ENCODE measurements at places on chromosomes 16 and 17. TPM values are rescaled to one million over a fixed set of nuclear protein-coding genes. Genes with fewer than 3 reads are reported as not detected.
A peak's percentile ranks its signal among the peaks of the same experiment; 100 is the strongest.

DNA sequence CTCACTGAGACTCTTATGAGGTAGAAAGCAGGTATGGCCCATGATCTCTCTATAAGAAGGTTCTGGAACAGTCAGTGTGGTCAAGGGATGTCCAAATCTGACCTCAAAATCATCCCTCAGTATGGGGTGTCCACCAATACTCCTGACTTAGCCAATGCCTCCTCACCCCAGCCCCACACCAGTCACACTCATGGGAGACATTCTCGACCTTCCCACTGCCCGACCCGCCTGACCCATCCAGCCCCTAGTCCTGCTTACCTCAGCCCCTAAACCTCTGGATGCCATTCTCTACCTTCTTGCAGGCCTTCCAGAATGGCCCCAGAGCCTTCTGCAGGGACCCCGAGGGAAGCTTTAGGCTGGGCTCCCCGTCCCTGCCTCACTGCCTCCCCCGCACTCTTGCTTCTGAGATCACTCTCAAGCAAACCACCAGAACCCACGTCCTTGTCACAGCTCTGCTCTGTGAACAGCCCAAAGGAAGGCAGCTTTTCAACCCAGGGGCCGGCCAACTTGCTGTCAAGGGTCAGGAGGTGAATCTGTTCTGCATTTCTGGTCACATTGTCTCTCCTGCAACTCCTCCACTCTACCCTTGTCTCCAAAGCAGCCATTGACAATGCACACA, 44.9 kb upstream of the RBFOX3 start:
- no peak for DNase-seq

DNA sequence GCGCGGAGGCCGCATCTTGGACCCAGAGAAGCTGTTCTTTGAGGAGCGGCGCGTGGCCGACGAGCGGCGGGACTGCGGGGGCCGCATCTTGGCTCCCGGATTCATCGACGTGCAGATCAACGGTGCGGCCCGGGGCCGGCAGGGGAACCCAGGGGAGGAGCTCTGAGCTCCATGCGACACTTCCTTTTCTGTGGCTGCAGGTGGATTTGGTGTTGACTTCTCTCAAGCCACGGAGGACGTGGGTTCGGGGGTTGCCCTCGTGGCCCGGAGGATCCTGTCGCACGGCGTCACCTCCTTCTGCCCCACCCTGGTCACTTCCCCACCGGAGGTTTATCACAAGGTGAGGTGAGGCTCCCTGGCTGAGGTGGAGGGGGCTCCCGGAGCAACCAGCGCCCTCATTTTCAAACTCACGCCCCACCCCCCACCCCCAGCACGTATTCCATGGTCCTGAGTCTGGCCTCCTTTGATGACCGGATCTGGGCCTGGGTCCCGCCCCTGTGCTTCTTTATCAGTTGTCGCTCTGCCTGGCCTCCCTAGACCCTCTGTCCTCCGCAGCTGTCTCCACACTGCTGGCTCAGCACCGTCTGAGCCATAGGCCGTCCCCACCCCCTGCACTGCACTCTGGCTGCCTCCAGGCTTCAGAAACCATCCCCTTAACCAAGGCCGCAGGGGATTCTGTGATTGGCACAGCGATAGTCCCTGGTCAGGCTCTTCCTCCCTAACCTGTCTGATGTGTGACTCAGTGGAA, 787 bp downstream of the AMDHD2 start:
- DNase-seq = no peak

- no peak for DNase-seq
These were observed 6.3 kb upstream of the GPS2 start for GRCh38 chr17:7321466-7321865.

- DNase-seq = no peak
These were observed 384.1 kb upstream of the CCL2 start for GRCh38 chr17:33870936-33871335.

GRCh38 chr16:2026461-2027023, at the start of gene NHERF2:
TSS of gene NHERF2 (plus strand) at chr16:2026902. CDS start at chr16:2027006, 104 bp downstream.
- DNase-seq = no peak

DNA sequence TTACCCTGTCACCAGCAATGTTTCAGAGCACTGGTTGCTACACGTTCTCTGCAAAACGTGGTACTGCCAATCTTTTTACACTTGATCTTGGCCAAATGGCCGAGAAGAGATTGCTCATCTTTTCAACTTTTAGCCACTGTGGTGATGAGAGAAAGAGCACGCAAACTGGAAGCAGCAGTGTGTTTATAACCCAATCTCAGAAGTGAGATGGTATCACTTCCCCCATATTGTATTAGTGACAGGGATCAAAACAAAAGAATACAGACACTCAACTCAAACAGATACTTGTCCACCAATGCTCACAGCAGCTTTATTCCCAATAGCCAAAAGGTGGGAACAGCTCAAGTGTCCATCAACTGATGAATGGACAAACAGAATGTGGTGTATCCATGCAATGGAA, 72.1 kb upstream of the FA2H start:
- no peak for DNase-seq

DNA sequence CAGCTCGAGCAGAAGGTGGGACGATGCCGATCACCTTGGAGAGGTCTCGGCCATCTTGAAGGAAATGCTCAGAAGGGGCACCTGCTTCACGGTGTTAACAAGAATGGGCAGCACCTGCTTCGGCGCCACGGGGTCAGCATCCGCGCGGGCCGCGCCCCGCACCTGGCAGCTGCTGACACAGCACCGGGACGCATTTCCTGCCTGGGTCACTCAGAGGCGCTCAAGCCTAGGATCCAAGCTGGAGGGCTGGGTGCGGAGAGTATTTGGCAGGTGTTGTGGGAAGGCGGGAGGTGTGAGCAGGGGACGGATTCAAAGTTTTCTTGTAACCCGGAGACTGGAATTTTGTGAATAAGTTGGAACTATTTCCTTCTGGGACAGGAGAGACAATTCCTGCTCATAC, 39.3 kb upstream of the AKTIP start:
- no peak for DNase-seq

GRCh38 chr17:75155191-75155601, 884 bp upstream of the JPT1 start:
- DNase-seq = no peak

GRCh38 chr16:68563631-68564381, 24.7 kb downstream of the ZFP90 start:
- no peak for DNase-seq

GRCh38 chr17:3475251-3475685, 529 bp upstream of the ASPA start:
- no peak for DNase-seq

GRCh38 chr17:6523330-6523729, 33.0 kb downstream of the PITPNM3 start:
- no peak for DNase-seq

- no peak for DNase-seq
These were observed 255.7 kb downstream of the RBFOX3 start for GRCh38 chr17:79355165-79355564.

DNA sequence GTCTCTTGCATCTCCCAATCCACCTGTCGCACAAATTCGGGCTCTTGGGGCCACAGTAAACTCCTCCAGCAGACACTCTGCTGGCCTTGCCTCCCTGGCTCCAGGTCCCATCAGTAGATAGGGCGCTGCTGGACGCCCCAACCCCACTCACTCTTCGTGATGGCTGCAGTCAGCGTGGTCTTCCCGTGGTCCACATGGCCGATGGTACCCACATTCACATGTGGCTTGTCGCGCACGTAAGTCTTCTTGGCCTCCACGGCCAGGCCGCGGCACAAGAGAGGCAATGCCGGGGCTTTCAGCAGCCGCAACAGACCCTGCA, 428 bp downstream of the TUFM start:
- DNase-seq = no peak

GRCh38 chr17:47291242-47291873, 32.4 kb upstream of the EFCAB13 start:
- DNase-seq = no peak

- no peak for DNase-seq
These were observed 31.3 kb upstream of the ANKRD40CL start for GRCh38 chr17:50798424-50799288.

- DNase-seq = no peak
These were observed 4.4 kb downstream of the RNF166 start for GRCh38 chr16:88701581-88702370.

- DNase-seq = no peak
These were observed 60.4 kb downstream of the BAIAP2 start for GRCh38 chr17:81095383-81095762.

DNA sequence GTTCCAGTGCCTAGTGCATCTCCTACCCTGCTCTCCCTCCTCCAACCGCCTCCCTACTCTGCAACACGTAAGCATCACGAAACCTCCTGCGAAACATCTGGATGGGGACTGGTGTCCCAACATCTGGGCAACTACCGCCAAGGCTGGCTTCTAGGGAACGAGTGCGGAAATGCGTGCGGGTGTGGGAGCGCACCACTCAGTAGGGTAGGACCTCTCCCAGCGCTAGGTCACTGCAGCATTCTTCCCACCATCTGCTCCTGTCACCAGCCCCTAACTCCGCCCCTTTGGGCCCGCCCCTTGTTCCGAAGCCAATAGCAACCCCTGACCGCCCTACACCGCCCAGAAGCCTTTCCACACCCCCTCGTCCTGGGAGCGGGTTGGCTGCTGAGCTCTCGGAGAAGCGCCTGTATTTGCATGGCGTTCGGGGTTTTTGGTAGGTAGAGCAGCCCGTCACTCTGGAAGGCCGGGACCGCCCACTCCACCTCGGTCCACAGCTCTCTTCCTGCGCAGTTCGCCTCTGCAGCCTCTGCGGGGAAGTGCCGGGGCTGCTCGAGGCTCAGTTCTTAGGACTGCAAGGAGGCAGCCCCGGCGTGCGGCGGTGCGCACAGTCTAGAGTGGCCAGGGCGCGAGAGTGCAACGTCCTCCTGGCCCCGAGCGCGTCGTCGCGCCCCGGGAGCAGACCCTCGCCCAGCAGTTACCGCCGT, at the start of gene HS3ST3B1:
Gene HS3ST3B1 (plus strand): TSS at position 507 of the 704 bp plus-strand sequence. CDS start 438 bp downstream, outside the sequence.
- peak; percentile 83 for DNase-seq

DNA sequence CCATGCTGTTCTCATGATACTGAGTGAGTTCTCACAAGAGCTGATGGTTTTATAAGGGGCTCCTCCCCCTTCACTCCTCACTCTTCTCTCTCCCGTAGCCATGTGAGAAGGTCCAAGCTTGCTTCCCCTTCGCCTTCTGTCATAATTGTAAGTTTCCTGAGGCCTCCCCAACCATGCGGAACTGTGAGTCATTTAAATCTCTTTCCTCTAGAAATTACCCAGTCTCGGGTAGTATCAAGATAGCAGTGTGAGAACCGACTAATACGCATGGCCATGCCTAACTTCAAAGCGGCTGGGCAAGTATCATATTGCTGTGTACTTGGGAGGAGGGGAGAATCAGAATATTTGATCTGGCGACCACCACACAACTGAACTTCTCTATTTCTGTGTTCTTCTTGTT, 88.3 kb downstream of the PRKCB start:
- no peak for DNase-seq

DNA sequence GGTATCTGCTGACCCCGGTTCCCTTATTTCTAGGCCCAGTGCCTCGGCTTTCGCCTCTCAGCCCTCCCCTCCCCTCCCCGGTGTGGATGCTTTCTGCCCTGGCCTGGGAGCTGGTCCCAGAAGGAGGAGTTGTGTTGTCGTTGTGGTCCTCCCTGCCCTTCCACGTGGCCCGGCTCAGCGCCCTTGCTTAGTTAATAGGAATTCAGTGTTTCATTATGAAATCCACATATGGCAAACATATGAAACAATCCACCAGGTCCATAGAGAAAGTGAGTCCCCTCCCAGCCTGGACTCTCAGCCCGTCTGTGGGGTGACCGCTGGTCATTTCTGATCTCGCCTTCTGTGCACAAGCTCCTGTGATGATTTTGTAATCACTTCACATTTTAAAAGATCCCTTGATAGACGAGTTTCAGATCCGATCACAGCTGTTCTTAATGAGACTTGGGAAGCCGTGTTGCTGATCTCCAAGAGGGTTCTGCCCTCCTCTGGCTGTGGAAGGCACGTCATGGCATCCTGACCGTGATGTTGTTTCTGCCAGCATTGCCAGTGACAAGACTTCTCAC, 112.1 kb downstream of the BANP start:
- DNase-seq = no peak

DNA sequence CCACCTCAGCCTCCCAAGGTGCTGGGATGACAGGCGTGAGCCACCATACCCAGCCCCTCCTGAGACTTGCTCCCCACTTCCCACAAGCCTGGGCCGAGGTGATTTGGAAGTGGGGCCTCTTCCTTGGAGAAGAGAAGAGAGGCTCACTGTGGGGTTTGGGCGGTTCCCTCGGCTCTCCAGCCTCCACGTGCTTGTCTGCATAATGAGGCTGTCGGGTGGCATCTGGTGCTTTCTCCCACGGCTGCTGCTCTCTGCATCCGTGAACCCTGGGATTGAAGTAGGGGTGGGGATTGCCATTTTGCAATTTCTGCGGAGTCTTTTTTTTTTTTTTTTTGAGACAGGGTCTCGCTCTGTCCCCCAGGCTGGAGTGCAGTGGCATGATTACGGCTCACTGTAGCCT, 101.4 kb downstream of the RAP1GAP2 start:
- DNase-seq = no peak

SCN4A gene
- total RNA-seq = not detected

TBC1D3I gene
- total RNA-seq = 0.62 TPM

SCNN1G gene
- total RNA-seq = 0.31 TPM

TOM1L1 gene
- 7.8 TPM for total RNA-seq

TUBD1 gene
- 9.8 TPM for total RNA-seq

PDE6G gene
- total RNA-seq = not detected

MFAP4 gene
- total RNA-seq = 0.47 TPM

GPRC5C gene
- 10.0 TPM for total RNA-seq

MYLK3 gene
- 0.78 TPM for total RNA-seq

IRF8 gene
- total RNA-seq = 9.8 TPM

C16orf74 gene
- total RNA-seq = 1.6 TPM

FOXF1 gene
- 0.47 TPM for total RNA-seq

TP53TG3C gene
- total RNA-seq = not detected
